H1 (cell line): ENCODE measurements at places on chromosomes 16 and 17.

DNA sequence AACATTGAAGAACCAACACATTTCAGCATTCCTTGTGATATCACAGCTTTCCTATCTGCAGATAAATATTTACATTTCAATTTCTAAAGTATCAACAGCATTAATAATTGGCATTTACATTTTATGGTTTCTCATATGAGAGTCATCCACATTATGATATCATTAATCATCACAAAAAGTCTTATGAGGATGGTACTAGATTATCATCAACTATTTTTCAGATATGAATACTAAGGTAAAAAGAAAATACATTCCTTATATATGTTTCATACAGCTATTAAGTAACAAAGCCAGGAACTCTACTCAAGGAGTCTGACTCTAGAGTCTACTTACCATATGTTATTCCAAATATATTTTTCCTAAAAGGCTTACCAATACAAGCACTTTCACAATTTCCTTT lies 40.7 kb downstream of the ABCA5 start:
- DNase-seq, result no peak
- no peaks in the 10 kb centered on the region for H3K27me3 ChIP-seq
- no peak overlapping the region for H3K4me3 ChIP-seq

GRCh38 chr17:39867084-39867879 lies 720 bp upstream of the ZPBP2 start:
- no peaks in the 10 kb centered on the region for H3K36me3 ChIP-seq
- peaks cover 3% of the 10 kb centered on the region for H3K4me1 ChIP-seq
- H3K27me3 ChIP-seq, result peaks cover 9% of the 10 kb centered on the region
- no peak overlapping the region for H3K27ac ChIP-seq

- no peak overlapping the region for H3K4me3 ChIP-seq
- H3K27me3 ChIP-seq, result no peaks in the 10 kb centered on the region
- DNase-seq, result no peak
- H3K4me1 ChIP-seq, result peaks cover 4% of the 10 kb centered on the region
Measured at GRCh38 chr17:3719265-3719664, 4.4 kb upstream of the HASPIN start.

- H3K36me3 ChIP-seq, result no peaks in the 10 kb centered on the region
- no peak overlapping the region for H3K4me3 ChIP-seq
- DNase-seq, result no peak
- H3K4me1 ChIP-seq, result peaks cover 7% of the 10 kb centered on the region; the same call in 1 of the 2 replicates
- H3K27me3 ChIP-seq, result no peaks in the 10 kb centered on the region
Measured at GRCh38 chr16:47492036-47492427, 30.9 kb downstream of the PHKB start.

DNA sequence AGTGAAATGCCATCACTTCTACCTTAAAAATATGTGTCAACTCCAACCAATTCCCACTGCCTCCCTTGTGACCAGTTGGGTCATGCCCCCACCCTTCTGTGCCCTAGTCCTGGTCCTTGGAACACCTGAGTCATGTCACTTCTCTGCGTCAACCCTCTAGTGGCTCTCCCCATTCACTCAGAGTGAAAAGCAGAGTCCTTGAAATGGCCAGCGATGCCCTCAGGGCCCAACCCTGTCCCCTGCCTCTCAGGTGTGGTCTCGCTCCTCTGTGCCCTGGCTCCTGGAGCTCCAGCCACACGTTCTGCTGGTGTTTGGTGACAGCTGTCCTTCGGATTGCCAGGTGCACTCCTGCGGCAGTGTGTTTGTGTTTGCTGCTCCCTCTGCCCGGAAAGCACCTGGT lies 89.2 kb downstream of the SPECC1 start:
- DNase-seq, result no peak
- H3K27me3 ChIP-seq, result no peaks in the 10 kb centered on the region
- H3K36me3 ChIP-seq, result no peaks in the 10 kb centered on the region
- no peak overlapping the region for H3K27ac ChIP-seq

- DNase-seq, result no peak
- no peaks in the 10 kb centered on the region for H3K36me3 ChIP-seq
- H3K27me3 ChIP-seq, result no peaks in the 10 kb centered on the region
- peaks cover 33% of the 10 kb centered on the region for H3K4me1 ChIP-seq
Measured at GRCh38 chr17:50903604-50904517, 37.7 kb upstream of the TOB1 start.

GRCh38 chr17:82230609-82231311 lies 1.9 kb downstream of the SLC16A3 start:
- H3K4me1 ChIP-seq, result peaks cover 2% of the 10 kb centered on the region
- H3K27ac ChIP-seq, result no peak overlapping the region
- DNase-seq, result no peak
- no peaks in the 10 kb centered on the region; the same call in 1 of the 2 replicates for H3K36me3 ChIP-seq
- peaks cover 28% of the 10 kb centered on the region for H3K27me3 ChIP-seq
- peak overlapping the region; percentile 65 for H3K4me3 ChIP-seq

- H3K4me3 ChIP-seq, result no peak overlapping the region
- H3K4me1 ChIP-seq, result no peaks in the 10 kb centered on the region
- H3K27ac ChIP-seq, result no peak overlapping the region
- no peak for DNase-seq
Measured at GRCh38 chr17:76659928-76660655, 16.5 kb upstream of the ST6GALNAC1 start.

DNA sequence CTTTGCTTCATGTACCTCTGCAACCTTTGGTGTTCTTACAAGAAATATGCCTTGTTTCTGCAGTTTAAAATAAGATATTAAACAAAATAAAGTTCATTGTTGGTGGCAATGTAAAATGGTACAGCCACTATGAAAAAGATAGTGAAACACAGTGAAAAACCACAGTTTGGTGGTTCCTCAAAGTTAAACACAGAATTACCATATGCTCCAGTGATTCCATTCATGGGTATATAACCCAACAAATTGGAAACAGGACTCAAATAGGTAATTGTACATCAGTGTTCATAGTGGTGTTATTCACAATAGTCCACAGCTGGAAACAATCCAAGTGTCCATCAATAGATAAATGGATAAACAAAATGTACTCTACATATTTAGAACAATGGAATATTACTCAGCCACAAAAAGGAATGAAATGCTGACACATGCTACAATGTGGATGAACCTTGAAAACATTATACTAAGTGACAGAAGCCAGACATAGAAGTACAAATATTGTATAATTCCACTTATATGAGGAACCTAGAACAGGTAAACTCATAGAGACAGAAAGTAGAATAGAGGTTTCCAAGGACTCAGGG lies 49.2 kb downstream of the CUEDC1 start:
- no peak overlapping the region for H3K27ac ChIP-seq
- H3K36me3 ChIP-seq, result no peaks in the 10 kb centered on the region
- DNase-seq, result no peak
- peaks cover 22% of the 10 kb centered on the region for H3K4me1 ChIP-seq

GRCh38 chr17:29718446-29719039 lies 95.8 kb upstream of the CORO6 start:
- no peak overlapping the region for H3K4me3 ChIP-seq
- H3K4me1 ChIP-seq, result peaks cover 3% of the 10 kb centered on the region
- no peak overlapping the region for H3K27ac ChIP-seq
- no peaks in the 10 kb centered on the region for H3K27me3 ChIP-seq
- peak; percentile 39 for DNase-seq
- no peaks in the 10 kb centered on the region for H3K36me3 ChIP-seq

GRCh38 chr17:19533718-19534561 lies at the start of gene SLC47A1:
Gene SLC47A1 (plus strand): TSS chr17:19533854. CDS start chr17:19533940, 86 bp downstream.
- H3K36me3 ChIP-seq, result no peaks in the 10 kb centered on the region
- no peak within 1 kb of the TSS for H3K27ac ChIP-seq
- no peak for DNase-seq
- H3K27me3 ChIP-seq, result peaks cover 29% of the 10 kb centered on the region
- H3K4me1 ChIP-seq, result peaks cover 14% of the 10 kb centered on the region

DNA sequence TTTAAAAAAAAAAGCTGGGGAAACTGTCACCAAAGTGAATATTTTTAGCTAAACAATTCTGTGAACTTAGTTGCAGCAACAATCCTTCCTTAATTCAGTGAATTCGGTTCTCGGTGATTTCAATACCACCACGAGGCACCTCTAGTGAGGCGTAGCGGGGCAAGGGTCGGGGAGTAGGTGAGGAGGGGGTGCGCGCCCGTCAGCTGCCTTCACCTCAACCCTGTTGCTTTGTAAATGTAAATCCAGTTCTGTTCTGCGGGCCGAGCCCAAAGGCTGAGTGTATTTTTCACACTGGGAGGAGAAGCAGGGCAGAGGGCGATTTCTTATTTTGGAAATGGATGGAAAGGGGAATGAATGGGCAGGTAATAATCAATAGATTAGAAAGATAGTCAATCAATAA lies 17.4 kb downstream of the SALL1 start:
- H3K27me3 ChIP-seq, result no peaks in the 10 kb centered on the region
- H3K4me3 ChIP-seq, result peak overlapping the region; percentile 67
- H3K27ac ChIP-seq, result no peak overlapping the region
- DNase-seq, result no peak
- H3K36me3 ChIP-seq, result peaks cover 15% of the 10 kb centered on the region

DNA sequence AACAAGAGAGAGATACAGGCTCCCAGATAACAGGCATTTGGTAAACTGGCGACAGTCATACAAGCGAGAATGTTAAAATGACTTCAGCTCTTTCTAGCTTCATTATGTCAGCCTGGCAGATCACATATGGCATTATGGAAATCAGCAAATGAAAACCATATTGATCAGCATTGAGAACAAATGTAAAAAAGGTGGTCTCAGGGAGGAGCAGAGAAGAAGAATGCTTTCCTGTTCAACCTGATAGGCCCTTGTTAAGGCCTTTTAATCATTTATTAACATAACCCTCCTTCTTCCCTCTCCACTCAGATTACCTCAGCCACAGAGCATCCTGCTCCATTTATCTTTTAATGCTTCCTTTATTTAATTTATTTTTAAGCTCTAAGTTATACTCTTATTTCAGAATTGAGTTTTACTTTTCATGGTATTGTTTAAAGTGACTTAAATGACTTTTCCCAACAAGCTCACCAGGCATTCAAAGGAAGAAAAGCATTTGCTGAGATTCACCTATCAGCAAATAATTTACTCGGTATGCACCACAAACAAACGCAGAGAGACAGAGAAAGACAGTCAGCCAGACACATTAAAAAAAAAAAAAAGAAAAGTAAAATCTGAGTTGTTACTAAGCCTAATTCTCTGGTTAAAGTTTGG lies 243.9 kb upstream of the TBX2 start:
- peaks cover 1% of the 10 kb centered on the region for H3K27me3 ChIP-seq
- H3K27ac ChIP-seq, result peak overlapping the region; percentile 38; the same call in 1 of the 2 replicates
- no peak for DNase-seq
- no peak overlapping the region for H3K4me3 ChIP-seq
- H3K36me3 ChIP-seq, result no peaks in the 10 kb centered on the region

DNA sequence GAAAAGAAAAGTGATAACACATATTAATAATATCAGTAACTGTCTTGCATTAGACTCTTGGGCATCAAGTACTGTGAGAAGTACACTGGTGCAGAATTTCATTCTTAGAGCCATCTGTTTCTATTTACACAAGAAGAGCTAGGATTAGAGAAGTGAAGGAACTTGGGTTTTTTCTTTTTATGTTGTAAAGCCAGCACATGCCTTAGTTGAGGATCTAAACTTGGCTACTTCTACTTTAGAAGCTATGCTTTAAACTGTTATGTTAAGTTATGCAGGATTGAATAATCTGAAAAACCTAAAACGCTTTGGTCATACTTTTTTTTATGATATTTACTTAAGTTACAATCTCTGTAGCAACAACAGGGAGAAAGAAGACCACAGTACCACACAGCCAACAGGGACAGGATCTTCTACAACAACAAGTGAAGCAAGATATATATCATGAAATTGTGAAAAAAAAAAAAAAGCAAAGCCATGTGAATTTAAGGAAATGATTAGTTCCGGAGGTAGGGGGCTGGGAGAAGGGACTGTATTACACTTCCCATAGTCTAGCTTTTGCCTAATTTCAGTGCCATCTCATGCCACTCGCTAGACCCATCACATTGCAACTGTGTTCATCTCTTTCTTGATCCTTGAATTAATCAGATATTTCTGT lies 305.1 kb upstream of the GOT2 start:
- no peaks in the 10 kb centered on the region for H3K4me1 ChIP-seq
- H3K27me3 ChIP-seq, result no peaks in the 10 kb centered on the region

- no peak overlapping the region for H3K27ac ChIP-seq
- no peak for DNase-seq
- peak overlapping the region; percentile 63 for H3K4me3 ChIP-seq
Measured at GRCh38 chr16:3180445-3180878, 7.5 kb upstream of the OR1F1 start.

DNA sequence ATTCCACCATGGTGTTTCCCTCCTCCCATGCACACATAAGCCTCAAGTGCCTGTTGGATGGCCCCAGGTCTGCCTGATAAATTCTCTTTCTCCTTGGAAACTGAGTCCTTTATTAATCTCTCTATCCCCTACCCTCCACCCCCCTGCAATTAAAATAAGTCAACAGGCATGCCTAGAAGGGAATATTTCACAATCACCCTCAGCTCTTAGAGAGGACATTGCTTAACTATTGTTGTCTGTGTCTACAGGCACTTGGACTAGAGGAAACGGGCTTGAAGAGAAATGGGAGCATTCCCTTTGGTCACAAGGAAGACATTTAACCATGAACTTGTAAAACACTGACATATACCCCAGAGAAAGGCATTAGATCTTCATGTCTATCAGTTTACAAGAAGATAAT lies 39.5 kb downstream of the RCVRN start:
- no peaks in the 10 kb centered on the region for H3K27me3 ChIP-seq
- no peaks in the 10 kb centered on the region for H3K36me3 ChIP-seq
- DNase-seq, result no peak
- H3K4me1 ChIP-seq, result no peaks in the 10 kb centered on the region
- H3K27ac ChIP-seq, result no peak overlapping the region
- no peak overlapping the region for H3K4me3 ChIP-seq
